Activated CD4-positive, alpha-beta T cell treated with anti-CD3 and anti-CD28 coated beads, Interleukin-2, amount 50 U/mL, for 4 hours (primary cell): ENCODE measurements at places on chromosomes 7 and 10.

- DNase-seq = no peak
Measured at GRCh38 chr10:49429458-49429857, 33.6 kb upstream of the DRGX start.

GRCh38 chr10:45118929-45119328 lies 118.2 kb downstream of the ZNF22 start:
- DNase-seq = no peak

GRCh38 chr7:102075553-102076135 lies 211.0 kb upstream of the SH2B2 start:
- DNase-seq = no peak

DNA sequence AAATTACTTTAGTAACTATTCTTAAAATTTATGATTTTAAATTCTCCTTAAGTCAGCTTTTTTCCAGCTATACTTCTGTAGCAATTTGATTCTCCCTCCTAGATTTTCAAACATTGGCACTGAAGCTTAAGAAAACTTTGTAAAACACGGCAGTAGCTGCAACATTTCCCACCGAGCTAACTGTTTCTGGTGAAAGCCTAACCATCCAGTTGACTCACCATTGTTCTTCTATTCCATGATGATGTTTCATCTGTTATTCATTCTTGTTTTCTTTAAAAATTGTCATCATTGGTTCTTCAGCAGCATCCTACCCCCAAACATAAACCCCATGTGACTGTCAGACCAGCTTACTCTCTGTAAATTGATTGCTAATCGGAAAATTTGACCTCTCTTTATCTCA lies 312.3 kb downstream of the DGKB start:
- no peak for DNase-seq

GRCh38 chr10:26090026-26090425 lies 126.5 kb upstream of the GAD2 start:
- DNase-seq = no peak

DNA sequence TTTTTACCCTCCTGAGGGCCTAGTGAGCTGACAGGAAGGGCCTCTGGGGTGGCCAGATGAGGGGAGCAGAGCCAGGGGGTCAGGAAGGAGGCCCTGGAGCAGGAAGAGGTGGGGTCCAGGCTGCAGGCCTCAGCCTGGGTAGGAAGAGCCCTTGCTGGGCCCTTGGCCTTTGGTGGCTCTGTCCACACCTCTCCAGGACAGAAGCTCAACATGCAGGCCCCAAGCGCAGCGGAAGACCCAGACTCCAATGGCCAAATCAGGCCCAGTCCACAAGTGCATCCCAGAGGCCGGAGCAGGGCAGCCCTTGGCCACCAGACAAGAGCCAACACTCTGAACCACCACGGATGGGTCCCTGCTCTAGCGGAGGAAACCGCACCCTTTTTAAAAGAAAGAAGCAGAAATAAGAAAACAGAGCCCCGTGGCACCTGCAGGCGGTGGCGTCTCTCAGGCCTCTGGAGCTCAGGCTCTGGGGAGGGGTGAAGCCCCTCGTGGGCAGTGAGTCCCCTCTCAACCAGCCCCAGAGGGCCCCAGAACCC lies 52.8 kb downstream of the FOXL3 start:
- DNase-seq = no peak

DNA sequence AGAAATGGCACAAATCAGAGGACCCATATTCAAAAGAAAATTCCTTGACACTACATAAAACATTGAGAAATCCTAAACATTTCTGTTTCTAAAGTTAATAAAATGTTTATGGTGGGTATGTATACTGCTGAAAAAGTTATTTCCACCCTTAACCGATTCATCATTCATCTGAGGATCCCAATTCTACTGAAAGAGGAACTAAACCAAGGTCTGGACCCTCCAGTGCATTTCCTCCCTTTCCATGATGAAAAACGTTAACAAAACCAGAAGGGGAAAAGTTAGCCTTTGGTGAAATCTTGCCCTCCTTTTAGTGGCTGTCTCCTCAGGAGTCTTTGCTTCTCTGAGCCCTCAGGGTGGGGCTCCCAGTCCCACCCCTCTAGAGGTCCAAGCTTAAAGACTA lies 144.5 kb upstream of the ASAH2 start:
- no peak for DNase-seq

DNA sequence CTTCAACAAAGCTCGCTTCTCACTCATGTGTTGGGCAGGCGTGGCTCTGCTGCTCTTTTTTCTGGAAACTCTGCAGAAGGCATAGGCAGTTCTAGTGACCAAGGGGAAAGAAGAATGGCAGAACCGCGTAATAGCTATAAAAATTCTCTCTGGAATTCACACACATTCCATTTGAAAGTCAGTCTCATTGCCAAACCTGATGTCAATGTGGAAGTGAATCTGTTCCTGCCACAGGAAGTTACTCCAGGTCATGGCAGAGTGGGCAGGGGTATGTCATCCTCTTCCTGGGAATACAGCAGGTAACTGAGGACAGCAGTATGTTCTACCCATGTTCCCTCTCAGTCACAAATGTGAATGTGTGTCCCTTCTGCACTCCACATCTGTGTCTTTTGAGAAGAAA lies 8.2 kb upstream of the PAXIP1 start:
- DNase-seq = no peak

- DNase-seq = no peak
Measured at GRCh38 chr10:69045441-69046300, 42.2 kb upstream of the SRGN start.
